ENCODE measurements at places on chromosomes 5 and 9.
A peak's percentile ranks its signal among the peaks of the same experiment; 100 is the strongest.

DNA sequence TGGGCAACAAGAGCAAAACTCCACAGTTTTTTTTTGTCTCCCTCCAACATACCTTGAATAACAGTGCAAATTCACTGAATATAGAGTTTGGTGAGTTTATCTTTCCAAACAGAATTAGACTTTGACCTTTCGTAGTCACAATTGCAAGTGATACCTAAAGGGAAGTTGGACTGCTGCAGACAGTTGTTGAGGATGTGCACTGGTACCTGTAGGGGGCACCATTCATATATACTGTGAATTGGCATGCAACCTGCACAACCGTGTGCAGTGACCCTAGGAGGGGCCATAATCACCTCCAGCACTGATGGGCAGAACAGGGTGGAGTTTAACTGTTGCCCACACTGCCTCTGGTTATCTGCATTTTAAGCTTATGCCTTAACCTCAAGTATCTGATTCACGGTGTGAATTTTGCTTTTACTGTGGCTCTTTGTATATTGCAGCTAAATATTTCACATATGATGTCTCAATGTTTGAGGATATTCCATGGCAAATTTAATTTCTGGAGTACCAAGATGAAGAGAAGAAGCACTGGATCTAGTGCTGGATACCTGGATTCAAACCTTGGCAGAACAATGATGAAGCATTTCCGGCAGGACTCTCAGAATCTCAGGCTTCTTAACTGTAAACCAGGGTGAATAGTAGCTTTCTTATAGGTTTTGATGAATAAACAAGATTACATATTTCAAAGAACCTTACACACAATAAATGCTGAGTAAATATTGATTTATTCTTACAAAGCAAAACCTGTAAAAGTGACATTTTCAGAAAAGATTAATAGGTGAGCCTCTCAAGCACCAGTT lies 144.3 kb downstream of the ACTBL2 start:
- DNase-seq: no peak

GRCh38 chr5:181235689-181236366 lies 7.9 kb downstream of the RACK1 start:
- no peak for DNase-seq

- DNase-seq: no peak
Observed at GRCh38 chr9:112699230-112699629, 18.7 kb downstream of the INIP start.

DNA sequence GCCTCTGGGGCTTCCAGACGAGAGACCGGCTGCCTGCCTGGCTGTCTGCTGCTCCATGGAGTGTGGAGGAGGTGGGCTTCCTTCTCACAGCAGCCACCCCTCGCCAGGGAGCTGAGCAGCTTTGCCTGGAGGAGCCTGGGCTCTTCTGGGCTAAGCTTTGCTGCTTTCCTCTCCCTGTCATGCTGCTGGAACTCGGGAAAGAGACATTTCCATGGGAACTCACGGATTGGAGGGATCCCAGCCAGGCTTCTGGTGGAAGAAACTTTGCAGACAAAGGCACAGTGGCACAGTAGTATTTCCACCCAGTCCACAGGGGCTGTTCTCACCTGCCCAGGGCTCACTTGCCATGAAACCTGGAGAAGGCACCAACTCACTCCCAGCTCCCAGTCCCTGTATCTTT lies 5.6 kb upstream of the NTNG2 start:
- no peak for DNase-seq

DNA sequence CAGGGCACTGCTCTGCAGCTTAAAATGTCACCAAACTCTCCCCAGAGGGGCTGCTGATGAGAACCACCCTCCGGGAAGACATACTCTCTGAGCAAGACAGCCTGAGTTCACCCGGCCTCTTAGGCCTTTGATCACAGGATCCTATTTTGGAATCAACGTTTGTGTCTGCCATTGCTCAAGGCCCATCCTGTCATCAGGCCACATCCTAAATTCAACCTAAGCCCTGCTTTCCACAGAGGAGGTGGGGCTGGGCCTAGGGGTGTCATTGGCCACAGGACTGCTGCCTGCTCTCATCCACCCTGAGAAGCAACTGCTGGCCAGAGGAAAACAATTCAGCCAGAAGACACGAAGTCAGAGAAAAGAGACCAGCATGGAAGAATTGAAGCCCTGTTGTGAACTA lies 351.1 kb upstream of the IRX2 start:
- no peak for DNase-seq

GRCh38 chr5:2357309-2357708 lies 394.2 kb downstream of the IRX2 start:
- no peak for DNase-seq

DNA sequence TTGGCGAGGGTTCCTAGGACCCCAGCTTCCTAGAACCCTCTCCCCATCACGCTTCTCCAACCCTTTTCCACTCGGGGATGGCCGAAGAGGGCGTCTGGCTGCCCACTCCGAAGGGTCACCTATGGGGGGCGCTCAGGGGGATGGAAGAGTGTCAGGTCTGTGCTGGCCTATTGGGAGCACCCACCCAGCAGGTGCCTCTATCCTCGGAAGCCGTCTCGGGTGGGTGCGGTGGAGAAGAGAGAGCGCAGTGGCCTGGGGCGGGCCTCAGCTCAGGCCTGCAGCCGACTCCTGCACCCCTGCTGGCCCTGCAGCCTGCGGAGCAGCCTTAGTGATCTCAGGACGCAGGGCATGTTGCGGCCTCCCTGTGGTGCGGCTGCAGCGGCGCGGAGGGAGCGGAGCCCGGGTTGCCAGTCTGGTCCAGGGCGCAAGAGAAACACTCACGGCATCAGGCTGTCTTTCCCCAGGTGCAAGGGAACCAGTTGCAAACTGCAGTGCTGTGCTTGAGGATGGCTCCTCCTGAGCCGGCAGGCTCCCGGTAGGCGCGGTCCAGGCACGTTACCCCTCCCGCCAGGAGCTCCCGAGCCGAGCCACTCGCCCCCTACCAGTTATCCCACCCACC lies 1.5 kb upstream of the IRX2 start:
- no peak for DNase-seq

- peak; percentile 94 for DNase-seq
Observed at GRCh38 chr5:72065751-72066255, 41.5 kb upstream of the MAP1B start.

GRCh38 chr9:93569621-93570174 lies 6.7 kb upstream of the PHF2 start:
- DNase-seq: no peak

DNA sequence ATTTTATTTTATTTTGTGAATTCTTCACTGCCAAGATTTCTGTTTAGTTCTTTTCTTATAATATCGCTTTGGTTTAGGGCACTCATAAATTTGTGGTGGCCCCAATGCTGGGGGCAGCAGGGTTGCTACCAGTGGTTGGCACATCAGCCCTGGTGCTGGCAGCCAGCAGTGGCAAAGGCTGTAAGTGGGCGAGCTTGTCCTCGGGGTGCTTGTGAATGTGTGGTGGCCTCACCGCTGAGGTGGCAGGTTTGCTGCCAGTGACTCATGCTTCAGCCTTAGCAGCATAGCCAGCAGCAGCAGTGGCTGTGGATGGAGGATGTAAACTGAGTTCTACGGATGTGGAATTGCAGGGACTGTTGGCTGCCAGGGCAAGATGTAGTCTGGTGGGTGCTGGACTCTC lies 262.9 kb upstream of the DMAC1 start:
- DNase-seq: no peak

DNA sequence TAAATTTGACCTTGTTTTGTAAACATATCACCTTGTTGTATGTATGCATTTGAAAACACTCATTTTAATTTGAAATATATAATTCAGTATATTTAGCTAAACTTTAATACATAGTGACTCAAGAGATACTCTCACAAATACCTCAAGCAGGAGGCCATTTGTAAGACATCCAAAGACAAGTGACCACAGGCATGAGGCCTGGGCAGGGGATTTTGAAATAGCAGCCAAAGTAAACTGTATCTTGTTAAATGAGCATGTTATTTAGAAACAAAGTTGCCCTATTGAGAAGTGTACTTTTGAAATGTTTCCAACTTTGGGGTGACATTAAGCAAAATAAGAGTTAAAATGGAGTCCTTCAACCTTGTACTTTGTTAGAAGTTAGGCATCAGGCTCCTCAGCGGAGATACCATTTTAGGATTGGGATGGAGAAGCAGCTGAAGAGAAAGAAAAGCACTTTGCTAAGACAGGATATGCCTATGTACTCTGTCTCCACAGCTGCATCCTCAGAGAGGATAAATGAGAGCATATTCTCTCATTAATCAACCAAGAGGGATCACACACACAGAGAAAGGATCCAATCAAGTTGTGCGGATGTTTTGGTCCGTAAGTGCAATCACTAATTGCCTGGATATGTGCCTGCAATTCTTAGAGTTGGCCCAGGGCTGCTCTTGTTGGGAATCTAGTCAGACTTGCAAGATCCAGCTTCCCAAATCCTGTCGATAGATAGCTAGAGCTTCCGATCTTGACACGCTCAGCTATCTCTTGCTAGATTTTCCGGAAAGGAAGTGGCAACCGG lies 157.5 kb upstream of the HAPLN1 start:
- DNase-seq: no peak

DNA sequence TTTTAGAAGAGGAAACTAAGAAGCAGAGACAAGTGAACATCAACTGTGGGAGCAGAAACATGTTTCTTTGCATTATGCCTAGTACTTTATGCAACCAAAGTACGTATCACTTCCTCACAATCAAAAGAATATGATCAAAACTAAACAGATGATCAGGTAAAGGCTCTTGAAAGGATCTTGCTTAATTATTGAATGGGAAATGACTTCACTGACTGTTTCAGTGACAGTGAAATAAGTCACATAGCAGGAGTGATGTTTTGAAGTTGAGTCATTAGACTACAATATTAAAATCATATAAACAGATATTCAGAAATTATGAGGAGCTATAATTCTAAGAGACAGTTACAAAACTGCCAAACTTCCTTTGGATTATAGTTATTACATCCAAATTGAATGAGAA lies 527.3 kb downstream of the MTRR start:
- DNase-seq: no peak

DNA sequence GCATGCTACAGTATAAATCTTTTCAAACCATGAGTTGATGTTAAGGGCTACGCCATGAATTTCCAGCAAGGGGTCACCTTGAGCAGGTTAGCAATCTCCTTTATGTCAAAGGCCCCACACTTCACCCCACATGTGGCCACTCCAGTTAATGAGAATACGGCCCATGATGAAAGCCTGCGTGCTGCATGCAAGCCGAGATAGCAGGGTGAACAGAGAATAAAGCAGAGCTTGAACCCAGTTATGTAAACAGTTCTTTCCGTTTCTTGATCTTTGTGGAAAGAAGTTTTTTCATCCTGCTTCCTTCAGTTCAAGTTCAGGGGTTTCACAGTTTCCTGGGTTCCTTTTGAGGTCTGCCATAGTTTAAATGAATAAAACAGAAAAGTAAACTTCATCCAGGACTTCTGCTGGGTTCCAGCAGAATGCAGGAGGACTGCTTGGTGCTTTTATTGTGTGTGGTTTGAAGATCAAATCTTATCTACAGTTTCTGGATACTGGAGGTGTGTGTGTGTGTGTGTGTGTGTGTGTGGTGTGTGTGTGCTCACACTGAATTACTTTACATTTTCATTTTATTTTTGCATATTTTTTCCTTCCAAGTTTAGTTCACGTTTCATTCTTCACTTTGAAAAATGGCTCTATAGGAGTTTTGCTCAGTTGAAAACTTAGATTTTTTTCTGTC lies 87.1 kb downstream of the HMHB1 start:
- no peak for DNase-seq

- no peak for DNase-seq
Observed at GRCh38 chr5:173706700-173707099, 90.2 kb upstream of the BOD1 start.

- DNase-seq: no peak
Observed at GRCh38 chr9:89548071-89548638, 50.2 kb upstream of the SEMA4D start.

DNA sequence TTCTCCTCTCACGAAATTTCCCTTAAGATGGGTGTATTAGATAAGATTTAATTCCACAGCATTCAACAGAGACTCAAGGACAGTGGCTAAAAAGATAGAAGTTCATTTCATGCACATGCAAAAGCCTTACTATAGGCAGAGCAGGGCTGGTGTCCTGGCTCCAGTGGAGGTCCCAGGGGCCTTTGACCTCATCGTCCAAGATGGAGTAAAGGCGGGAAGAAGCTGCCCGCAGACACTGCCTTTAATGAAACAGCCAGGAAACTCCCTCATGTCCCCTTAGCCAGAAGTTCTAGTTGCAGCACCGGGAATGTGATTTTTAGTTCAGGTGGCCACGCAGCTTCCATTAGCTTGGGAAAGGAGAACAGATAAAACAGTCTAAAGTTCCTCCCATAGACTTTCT lies 190.3 kb downstream of the TLE4 start:
- DNase-seq: no peak

DNA sequence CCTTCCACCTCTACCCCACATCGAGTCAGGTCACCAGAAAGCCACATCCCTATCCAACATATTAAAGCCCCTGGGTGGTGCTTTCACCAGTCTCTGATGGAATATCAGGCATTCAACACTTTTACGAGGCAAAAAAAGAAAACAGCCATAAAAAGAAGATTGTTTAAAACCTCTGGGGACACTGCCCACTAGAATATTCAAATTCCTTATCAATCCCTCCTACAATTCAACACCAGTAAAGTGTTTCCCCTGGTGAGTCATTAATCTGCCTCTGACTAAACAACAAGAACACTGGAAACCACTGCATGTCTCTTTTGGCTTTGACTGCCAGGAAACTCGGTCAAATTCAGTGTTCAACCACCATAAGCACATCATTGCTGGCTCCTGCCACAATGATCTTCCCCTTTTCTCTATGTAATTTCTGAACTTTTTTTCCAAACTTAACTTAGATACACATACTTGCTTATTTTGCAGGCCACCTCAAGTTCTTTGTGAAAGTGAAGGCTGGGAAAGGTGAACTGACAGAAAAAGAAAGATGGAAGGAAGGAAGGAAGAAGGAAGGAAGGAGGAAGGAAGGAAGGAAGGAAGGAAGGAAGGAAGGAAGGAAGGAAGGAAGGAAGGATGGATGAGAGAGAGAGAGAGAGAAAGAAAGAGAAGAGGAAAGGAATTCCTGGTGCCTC lies 105.3 kb downstream of the PAX5 start:
- DNase-seq: no peak

DNA sequence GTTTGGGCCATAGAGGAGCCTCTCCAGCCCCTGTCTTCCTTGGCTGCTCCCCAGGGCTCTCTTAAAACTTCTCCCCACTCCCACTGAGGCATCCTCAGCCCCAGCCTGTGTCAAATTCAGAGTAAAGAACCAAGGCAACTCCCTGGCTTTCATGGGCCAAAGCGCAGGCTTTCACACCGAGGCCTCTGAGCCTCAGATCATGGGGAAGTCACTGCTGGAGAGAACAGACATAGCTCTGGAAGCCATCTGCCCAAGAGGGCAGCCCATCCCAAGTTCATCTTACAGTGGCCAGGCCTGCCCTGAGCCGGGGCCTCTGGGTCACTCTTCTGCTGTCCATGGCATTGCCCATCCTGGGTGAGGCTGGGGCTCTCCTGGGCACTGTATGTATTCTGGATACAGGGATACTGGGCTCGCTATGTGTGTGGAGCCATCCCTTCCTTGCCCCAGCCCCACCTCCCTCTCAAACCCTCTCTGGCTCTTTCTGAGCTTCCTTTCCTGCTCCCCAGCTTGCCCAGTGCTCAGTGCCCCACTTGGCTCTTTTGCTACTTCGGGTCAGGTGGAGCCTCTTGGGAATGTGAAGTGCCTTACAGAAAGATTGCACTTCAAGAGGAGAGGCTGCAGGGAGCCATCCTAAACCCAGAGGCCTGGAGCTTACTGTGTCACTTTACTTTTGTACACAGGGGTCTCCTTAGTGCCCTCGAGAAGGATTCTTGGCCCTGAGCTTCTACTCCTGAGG lies 33.0 kb downstream of the TGFBI start:
- no peak for DNase-seq

GRCh38 chr5:149916334-149917072 lies 28.1 kb downstream of the PDE6A start:
- DNase-seq: no peak

- DNase-seq: no peak
Observed at GRCh38 chr5:115317320-115317719, 20.9 kb upstream of the CCDC112 start.

All from NCI-H524 treated with DMSO at 0.1 percent for 48 hours (cell line).